ENCODE measurements at places on chromosomes 13 and 19. TPM values are rescaled to one million over a fixed set of nuclear protein-coding genes. Genes with fewer than 3 reads are reported as not detected.

DNA sequence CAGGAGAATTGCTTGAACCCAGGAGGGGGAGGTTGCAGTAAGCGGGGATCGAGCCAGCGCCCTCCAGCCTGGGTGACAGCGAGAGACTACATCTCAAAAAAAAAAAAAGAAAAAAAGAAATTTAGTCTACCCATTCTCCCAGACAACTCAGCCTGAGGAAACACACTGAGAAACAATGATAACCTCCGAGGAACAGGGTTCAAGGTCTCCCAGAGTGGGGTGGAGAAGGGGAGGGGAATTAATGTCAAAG is 1.4 kb upstream of the VASP start:
- no peak for DNase-seq

DNA sequence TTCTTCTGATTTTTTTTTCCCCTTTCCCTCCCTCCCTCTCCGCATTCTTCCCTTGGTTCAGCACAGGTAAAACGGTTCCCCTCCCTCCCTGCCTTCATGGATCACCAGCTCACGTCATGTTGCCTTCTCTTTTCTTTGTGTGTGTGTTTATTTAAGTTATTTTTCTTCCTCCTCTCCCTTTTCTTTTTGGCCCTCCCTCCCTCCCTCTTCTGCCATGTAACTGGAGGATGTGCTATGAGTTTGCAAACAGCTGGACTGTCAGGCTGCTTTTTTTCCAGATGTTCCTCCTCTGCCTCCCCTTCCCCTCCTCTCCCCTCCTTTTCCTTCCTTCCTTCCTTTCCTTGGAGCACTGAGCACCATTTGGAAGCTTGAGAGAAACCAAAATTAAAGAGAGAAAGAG is 2.0 kb downstream of the LENG9 start:
- DNase-seq = no peak

- no peak for DNase-seq
Observed at GRCh38 chr13:40558656-40559055, 107.8 kb downstream of the FOXO1 start.

DNA sequence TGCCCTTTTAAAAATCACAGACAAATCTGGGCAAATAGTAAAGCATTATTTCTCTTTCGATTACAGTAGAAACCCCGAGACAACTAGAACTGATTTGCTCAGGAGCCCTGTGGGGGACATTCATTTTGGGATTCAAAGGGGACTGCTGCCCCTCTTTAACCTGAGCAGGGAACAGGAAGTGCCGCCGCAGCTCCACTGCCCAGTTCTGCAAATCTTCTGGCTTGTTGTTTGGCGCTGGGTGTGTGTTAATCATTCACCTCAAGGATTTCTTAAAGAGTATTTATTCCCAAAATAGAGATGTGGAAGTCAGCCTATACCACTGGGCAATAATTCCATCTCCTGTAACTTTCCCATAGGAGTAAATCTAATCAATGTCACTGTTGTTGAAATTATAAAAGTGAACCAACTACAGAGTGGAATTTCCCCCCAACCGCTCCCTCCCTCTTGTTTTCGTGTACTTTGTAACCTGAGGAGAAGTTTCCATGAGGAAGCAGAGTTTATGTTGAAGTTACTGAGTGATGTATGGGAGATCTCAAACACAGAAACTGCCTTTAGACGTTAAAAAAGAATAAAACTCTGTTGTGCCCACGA is 515.8 kb downstream of the KLF12 start:
- no peak for DNase-seq

- no peak for DNase-seq
Observed at GRCh38 chr19:16847430-16847829, 18.2 kb downstream of the SIN3B start.

- DNase-seq = no peak
Observed at GRCh38 chr13:30292325-30292724, 15.0 kb downstream of the KATNAL1 start.

- no peak for DNase-seq
Observed at GRCh38 chr19:50977626-50978025, 6.1 kb downstream of the KLK7 start.

DNA sequence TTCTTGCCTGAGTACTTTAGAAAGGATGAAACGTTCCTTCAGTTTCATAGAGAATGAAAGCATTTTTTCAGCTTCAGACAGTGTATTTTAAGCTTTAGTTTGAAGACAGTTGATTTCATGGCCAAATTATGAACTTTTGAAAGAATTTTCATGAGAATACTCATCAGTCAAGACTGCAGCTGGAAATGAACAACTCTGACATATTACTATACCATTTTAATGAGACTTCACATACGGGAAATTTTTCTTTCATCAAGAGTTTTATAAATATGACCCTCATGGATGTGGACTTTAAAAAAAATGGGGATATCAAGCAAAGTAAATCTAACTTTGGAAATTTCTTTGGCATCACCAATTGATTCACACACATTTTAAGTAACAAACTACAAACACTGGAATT is 6.4 kb downstream of the LATS2 start:
- no peak for DNase-seq

DNA sequence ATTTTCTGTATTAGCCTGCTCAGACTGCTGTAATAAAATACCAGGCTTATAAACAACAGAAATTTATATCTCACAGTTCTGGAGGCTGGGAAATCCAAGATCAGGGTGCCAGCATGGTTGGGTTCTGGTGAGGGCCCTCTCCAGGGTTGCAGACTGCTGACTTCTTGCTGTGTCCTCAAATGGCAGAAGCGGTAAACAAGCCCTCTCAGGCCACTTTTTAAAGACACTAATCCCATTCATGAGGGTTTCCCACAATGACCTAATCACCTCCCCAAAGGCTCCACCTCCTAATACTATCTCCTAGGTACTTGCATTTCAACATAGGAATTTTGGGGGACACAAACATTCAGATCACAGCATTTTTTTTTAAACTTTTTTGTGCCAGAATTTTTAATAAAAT is 159.3 kb downstream of the PDS5B start:
- no peak for DNase-seq

- no peak for DNase-seq
Observed at GRCh38 chr13:80924596-80924995, 583.7 kb upstream of the SPRY2 start.

GRCh38 chr19:13989487-13989886 is 16.6 kb downstream of the RFX1 start:
- DNase-seq = no peak

GRCh38 chr19:12669270-12670158 is 2.9 kb downstream of the WDR83 start:
- peak; percentile 77 for DNase-seq

GRCh38 chr19:7970716-7971448 is 27.4 kb upstream of the TIMM44 start:
- no peak for DNase-seq

- DNase-seq = no peak
Observed at GRCh38 chr19:20254121-20254520, 87.1 kb downstream of the ZNF486 start.

GRCh38 chr13:39941236-39941635 is 285.8 kb downstream of the COG6 start:
- no peak for DNase-seq

GRCh38 chr13:108895220-108895704 is 265.9 kb downstream of the MYO16 start:
- no peak for DNase-seq

DNA sequence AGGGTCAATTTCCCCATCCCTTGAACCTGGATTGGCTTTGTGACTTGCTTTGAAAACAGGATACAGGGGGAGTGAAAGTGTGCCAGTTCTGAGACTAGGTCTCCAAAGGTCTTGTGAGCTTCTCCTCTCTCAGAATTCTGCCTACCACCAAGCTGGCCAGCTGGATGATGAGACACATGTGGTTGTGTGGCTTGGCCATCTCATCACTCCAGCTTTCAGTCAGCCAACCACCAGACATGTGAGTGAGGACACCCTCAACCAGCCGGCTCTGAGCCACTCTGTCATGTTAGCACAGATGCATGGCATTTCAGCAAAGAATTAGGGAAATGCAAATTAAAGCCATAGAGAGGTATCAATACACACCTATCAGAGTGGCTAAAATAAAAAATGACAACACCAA is 29.5 kb downstream of the ENOX1 start:
- DNase-seq = no peak

GRCh38 chr13:48446464-48446863 is 33.6 kb upstream of the LPAR6 start:
- no peak for DNase-seq

DNA sequence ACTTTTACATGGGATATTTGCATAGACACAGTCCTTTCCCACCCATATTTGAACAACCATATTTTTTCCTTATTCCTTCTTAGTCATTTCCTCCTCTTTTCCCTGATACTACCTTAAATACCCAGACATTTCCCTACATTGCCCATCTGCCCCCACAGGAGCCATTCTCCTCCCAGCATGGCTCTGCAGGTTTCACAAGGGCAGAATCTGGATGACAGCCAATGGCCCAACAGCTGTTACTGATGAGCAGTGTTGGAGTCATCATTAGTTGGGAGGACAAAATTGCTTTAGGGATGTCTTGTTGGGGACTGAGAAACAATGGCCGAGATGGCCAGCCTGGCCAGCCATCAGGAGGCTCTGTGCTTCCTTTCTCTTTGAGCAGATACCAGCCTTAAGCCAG is 209.5 kb downstream of the KLF5 start:
- no peak for DNase-seq

DNA sequence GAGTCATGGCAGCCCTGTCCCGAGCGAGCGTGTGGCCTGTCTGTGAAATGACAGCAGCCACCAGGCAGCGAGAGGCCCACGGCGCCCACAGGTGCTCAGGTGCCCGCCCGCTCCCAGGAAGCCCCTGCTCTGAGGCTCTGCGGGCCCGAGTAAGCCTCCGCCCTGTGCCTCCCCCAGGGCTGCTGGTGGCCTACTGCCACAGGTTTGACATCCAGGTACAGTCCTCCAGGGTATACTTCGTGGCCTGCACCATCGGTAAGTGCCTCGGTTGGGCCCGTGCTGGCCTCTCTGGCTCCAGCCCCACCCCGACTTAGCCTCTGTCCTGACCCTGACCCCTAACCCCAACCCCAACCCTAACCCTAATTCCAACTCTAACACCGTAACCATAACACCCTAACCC is 15.0 kb upstream of the TMPRSS9 start:
- DNase-seq = no peak

- DNase-seq = no peak
Observed at GRCh38 chr13:62434081-62434480, 1018.4 kb upstream of the PCDH20 start.

GRCh38 chr13:36753176-36753575 is 65.8 kb upstream of the RFXAP start:
- no peak for DNase-seq

DNA sequence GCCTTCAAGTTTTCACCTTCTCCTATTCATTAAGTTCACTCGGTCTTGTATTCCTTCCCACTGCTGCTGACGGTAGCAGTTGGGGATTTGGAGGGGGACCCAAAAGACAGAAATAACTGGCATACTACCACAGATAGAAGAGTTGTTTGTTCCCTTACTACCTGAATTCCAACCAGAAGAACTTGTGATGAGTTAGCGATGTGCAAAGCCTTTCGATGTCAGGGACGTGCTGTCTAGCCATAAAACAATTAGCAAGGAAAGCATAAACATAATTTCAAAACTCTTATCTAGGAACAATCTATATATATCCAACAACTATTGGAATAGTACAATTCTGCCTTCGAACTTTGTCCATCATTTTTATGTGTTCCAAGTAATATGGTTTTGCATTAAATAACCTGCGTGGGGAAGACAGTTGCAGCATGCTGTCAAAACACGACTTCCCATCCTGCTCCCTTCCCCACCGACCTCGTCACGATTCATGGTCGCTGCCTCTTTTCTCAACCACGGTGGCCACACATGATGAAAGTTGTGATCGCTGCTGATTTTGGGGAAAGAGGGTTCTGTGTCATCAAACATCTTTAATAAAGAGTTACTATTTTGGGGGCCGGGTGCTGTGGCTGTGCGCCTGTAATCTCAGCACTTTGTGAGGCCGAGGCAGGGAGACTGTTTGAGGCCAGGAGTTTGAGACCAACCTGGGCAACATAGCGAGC is 3.8 kb upstream of the SLC7A9 start:
- DNase-seq = no peak

GRCh38 chr19:31352782-31353651 is 3.8 kb upstream of the TSHZ3 start:
- DNase-seq = no peak

DNA sequence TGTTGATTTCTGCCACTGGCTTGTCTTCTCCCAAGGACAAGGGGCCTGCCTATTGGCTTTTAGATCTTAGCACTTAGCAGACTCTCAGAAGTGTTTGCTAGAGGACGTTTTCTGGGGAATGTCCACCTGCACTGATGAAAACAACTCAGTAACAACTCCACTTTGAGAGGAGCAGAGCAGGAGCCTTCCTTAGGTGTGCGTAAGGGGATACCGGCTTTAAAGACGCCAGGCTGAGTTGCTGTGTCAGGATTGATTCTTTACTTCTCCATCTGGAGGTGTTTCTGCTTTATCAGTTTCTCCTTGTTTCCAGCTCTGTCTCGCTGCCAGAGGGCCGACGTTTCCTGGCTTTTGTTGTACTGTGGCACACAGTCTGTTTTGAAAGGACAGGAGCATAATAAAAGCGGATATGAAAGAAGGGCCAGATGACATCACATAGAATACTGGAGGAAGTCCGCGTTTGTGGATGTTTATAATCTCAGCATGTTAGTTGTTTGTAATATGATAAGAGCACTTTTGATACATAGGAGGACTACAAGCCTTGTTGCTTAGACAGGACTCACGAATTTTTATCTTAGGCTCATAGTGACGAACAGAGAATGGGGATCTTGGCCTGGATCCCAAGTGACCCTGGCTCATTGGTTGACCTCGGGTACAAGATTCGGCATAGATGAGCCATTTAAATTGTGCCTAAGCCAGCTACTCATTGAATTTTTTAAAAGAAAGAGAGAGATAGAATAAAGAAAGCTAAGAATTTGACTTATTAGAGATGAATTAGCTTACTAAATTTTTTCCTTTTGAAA is 34.6 kb downstream of the COL4A2 start:
- DNase-seq = peak; percentile 14

DNA sequence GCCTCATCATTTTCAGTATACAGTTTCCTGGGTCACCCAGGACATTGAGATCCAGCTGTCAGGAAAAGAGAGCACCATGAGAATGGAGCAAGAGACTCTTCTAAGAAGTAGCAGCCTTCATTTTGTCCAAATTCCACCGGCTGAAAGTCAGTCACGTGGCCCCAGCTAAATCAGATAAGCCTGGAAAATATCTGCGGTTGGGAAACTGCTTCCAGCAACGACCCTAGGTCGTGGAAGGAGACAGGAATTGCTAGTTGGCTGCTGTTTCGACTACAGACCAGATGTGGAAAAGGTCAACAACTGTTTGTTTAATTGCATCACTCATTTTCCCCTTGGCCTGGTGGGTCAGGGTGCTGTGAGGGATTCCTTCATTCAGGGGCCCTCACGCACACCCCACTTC is 107.0 kb downstream of the ZNF536 start:
- DNase-seq = no peak

Gene ZNF471
- polyA plus RNA-seq = 0.51 TPM

Gene CGB7
- not detected for polyA plus RNA-seq

Gene S1PR5
- 0.58 TPM for polyA plus RNA-seq

Gene TGDS
- polyA plus RNA-seq = 10.2 TPM

Gene IRS2
- 4.6 TPM for polyA plus RNA-seq

Gene LILRA1
- polyA plus RNA-seq = 0.38 TPM

Gene METTL21C
- polyA plus RNA-seq = not detected

Gene SULT2B1
- not detected for polyA plus RNA-seq

Gene OLFM2
- not detected for polyA plus RNA-seq

Gene LGI4
- not detected for polyA plus RNA-seq

Gene PEX11G
- polyA plus RNA-seq = 1.6 TPM

Gene SLITRK6
- polyA plus RNA-seq = not detected

Gene ZNF606
- 12.6 TPM for polyA plus RNA-seq

Gene CGB5
- not detected for polyA plus RNA-seq

Gene FAM83E
- polyA plus RNA-seq = 0.18 TPM

Gene ADGRE3
- 0.17 TPM for polyA plus RNA-seq

Gene PRR20A
- polyA plus RNA-seq = not detected

Gene S1PR4
- polyA plus RNA-seq = 318 TPM

Gene TEX26
- polyA plus RNA-seq = not detected

Gene GSX1
- not detected for polyA plus RNA-seq

All from naive B cell (primary cell).